ENCODE measurements at places on chromosomes 1 and 21.

- DNase-seq, result no peak
Observed at GRCh38 chr1:32915766-32916706, 14.8 kb upstream of the TMEM54 start.

DNA sequence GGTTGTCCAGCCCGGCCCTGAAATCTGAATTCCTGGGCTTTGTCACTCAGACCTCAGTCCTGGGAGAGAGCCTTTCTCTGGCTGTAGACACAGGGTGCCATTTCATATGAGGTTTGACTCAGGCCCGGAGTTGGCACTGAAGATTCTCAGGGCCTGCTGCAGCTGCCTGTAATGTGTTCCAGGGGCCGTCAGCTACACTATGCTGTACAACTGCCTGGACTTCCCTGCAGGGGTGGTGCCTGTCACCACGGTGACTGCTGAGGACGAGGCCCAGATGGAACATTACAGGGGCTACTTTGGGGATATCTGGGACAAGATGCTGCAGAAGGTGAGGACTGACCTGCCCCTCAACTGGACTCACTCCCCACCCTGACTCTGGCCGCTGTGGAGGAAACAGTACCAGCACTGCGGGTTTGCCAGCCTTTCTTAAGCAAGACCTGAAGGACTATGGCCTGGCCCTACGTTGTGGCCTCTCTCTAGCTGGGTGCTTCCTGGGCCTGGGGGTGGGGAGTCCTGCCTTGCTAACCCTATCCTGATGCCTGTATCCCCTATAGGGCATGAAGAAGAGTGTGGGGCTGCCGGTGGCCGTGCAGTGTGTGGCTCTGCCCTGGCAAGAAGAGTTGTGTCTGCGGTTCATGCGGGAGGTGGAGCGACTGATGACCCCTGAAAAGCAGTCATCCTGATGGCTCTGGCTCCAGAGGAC lies 18.9 kb downstream of the FAAH start:
- no peak for DNase-seq

DNA sequence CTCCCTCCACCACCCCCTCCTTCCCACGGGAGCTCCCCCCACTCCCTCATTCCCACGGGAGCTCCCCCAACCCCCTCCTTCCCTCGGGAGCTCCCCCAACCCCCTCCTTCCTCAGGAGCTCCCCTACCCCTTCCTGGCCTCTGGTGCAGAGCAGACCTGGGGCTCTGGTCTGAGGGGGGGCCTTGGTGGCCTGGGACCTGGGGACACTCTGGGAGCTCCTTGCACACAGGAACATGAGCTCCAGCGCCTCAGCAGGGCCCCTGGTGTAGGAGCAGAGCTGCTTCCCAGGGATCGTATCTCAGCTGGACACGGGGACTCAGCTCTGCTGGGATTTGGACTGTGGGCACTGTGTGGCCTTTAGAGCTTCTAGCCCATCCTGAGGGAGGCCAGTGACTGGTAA lies 19.7 kb upstream of the PRSS38 start:
- DNase-seq, result no peak

- no peak for DNase-seq
Observed at GRCh38 chr1:236429715-236430274, 35.7 kb downstream of the EDARADD start.

GRCh38 chr21:24759348-24760075 lies 847.8 kb downstream of the MRPL39 start:
- no peak for DNase-seq

- DNase-seq, result no peak
Observed at GRCh38 chr1:52365071-52365745, 797 bp downstream of the CC2D1B start.

GRCh38 chr21:32525282-32525681 lies 60.0 kb downstream of the TCP10L start:
- DNase-seq, result no peak

GRCh38 chr1:234893725-234894630 lies 234.7 kb downstream of the TOMM20 start:
- DNase-seq, result no peak

- DNase-seq, result no peak
Observed at GRCh38 chr1:25478633-25479032, 47.9 kb downstream of the MACO1 start.

GRCh38 chr1:45643978-45644377 lies 20.1 kb upstream of the CCDC17 start:
- no peak for DNase-seq

- no peak for DNase-seq
Observed at GRCh38 chr1:1889847-1890505, 911 bp downstream of the GNB1 start.

DNA sequence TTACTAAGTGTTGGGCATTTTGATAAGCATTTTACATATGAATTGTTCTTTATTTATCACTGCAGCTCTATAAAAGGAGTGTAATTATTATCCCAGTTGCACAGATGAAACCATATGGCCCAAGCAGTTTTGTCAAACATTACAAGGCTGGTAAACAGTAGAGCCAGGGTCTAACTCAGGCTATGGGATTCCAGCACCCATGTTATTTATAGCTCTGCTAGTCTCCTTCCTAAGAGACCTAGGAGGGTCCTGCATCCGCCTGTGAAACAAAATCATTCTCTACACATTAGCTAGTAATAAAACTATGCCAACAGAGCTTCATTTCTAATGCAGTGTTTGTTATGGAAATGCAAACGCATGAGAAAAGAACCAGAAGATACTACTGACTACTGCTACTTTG lies 58.6 kb downstream of the IL23R start:
- DNase-seq, result no peak

DNA sequence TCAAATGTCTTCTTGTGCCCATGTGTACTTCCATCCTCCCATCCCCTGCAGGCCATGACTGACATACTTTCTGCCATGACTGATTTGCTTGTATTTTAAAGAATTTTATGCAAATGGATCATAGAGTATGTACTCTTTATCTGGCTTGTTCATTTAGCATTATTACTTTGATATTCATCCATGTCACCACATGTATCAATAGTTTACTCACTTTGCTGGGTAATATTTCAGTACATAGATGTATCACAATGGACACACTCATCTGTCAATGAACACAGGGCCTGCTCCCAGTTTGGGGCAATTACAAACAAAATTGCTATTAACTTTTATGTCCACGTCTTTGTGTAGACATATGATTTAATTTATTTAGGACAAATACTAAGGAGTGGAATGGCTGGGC lies 259.1 kb downstream of the SDCCAG8 start:
- DNase-seq, result no peak

- DNase-seq, result no peak
Observed at GRCh38 chr1:226120398-226120797, 57.9 kb downstream of the H3-3A start.

DNA sequence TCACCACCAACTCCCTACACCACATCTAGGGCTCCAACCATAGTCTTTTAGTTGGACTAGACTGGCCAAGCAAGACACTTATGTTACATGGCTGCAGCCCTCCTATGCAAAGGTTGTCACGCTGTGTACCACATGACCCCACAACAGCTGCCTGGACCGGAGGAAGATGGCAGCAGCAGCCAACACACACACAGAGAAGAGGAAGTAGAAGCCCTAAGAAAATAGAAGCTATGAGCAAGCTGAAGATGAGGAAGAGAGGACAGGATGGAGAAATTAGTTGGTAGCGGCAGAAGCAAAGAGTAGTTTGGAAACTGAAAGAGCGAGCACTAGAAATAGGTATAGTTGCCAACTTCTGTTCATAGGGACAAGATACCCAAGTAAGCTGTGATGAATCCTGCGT lies 60.8 kb upstream of the RALGPS2 start:
- DNase-seq, result no peak

- no peak for DNase-seq
Observed at GRCh38 chr1:940107-941014, 16.6 kb downstream of the SAMD11 start.

GRCh38 chr21:45020629-45021427 lies 53.6 kb upstream of the ADARB1 start:
- no peak for DNase-seq

DNA sequence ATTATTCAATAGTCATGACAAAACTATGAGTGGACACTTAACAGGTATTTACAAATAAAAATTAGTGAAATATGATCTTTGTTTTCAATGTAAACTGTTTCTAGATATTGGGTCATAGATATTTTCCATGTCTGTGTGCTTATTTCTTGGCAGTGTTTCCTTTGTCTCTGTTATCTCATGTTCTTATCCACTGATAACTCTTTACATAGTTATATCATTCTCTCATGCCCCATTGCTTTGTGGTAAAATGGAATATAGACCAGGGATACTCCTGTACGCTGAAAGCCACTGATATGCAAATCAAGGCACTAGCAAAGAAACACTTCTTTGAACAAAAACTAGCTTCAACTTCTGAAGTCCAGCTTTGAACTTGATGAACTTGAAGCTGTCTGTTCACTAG lies 113.1 kb downstream of the ITSN1 start:
- DNase-seq, result no peak

GRCh38 chr1:40794974-40795715 lies 11.6 kb downstream of the KCNQ4 start:
- DNase-seq, result no peak

DNA sequence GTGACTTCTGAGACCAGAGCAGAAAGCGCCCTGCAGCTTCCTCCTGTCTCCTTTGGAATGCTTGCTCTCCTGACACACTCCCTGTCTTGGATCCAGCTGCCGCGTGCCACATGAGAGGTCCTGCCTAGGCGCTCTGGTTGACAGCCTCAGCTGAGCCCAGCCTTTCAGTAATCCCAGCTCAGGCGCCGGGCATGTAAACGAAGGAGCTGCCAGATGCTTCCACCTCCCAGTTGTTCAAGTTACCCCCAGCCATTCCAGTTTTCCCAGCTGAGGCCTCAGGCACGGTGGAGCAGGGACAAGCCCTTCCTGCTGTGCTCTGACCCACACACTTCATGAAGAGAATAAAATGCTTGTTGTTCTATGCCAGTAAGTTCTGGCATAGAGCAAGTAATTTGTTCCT lies 14.3 kb upstream of the CD34 start:
- no peak for DNase-seq

DNA sequence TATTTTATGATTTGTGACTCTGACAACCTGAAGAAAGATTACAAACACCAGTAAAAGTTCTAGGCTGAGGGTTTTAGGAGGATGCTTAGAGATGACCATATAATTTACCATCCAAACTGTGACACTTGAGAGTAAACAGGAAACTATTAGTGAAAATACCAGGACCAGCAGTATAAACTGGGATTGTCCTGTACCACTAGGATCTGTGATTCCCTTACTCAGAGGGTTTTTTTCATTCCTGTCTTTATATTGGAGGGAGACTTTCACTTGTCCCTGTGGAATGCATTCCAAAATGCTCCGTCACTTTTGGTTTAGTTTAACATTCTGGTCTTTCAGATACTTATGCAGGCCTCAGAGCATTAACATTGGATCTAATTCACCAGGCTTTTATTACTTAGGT lies 482.9 kb downstream of the PTBP2 start:
- DNase-seq, result no peak

- no peak for DNase-seq
Observed at GRCh38 chr1:42282867-42283583, 52.0 kb downstream of the FOXJ3 start.

All from cortex of kidney (tissue), 1 donor.